ENCODE measurements at places on chromosomes 5 and 9. TPM values are rescaled to one million over a fixed set of nuclear protein-coding genes. Genes with fewer than 3 reads are reported as not detected.

- DNase-seq, result no peak
These were observed 382.7 kb upstream of the CDH10 start for GRCh38 chr5:25027526-25027925.

DNA sequence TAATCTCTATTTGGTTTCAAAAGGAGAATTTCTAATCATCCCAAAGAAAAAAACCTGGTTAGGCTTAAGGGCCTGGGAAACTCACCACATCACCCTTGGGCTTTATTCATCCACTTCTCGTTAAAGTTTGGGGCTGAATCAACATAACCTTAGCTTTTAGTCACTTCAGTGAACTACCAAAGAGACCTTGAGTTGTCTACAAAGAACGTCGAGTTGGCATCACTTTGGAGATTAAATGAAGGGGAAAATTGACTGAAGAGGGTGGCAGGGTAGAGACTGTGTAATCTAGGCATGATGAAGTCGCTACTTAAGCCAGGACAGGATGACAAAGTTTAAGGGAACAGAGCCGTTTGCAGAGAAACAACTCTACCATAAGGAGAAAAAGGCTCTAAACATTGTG lies 341.4 kb downstream of the RAB3C start:
- DNase-seq, result no peak

DNA sequence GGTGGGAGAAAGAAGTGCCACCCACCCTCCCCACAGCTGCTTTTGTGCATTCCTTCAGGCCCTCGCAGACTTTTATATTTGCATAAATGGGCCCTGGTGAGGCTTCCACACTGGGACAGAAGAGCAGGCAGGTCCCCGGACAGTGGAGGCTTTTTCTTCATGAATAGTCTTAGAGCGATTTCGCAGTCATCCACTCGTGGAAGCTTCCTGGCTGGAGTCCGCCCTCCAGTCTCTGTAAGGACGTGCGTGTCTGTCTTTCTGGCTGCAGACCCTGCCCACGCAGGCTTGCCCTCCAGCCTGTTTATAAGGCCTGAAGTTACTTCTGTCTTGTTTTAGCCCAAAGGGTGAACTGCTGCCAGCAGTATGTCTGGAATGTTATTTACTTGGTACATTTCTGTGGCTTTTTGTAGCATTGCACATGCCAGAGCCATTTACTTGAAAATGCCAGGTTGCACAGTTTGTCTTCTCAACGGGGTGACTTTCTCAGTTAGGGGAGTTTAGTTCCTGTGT lies 195.7 kb downstream of the AOPEP start:
- DNase-seq, result no peak

DNA sequence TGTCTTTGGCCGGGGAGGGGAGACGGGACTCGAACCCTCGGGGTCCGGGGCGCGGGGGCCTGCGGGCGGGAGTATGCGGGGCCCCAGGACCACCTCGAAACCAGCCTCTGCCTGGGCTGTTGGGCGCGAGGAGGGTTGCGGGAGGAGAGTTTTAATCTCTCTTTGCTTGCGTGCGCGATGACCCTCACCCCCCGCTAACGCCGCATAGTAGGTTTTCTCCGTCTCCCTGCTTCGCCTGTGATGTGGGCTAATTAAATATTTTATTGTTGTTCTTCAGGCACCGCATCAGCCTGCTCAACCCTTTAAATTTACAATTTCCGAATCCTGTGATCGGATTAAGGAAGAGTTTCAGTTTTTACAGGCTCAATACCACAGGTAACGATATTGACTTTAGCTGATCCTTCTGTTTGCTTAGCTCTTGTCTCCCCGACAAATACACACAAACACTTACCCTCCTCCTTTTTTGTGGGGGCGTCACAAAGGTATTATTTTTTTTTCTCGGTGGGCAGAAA lies 1.7 kb downstream of the TLE4 start:
- DNase-seq, result peak; percentile 74

Gene GMCL2
- not detected for total RNA-seq

Gene ANKRD55
- not detected for total RNA-seq

DNA sequence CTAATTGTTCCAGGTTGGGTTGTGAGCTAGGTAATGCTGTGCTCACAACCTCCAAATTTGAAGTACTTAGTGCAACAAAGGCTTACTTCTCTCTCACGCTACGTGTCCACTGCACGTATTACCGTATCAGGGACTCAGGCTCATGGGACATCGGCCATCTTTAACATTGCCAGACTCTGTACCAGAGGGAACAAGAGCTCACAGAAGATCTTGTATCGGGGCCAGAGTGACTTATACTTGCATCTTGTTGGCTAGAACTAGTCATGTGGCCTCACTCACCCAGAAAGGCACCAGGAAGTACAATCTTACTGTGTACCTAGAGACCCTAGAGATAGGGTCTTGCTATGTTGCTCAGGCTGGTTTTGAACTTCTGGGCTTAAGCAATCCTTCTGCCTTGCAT lies 81.1 kb upstream of the KLF9 start:
- DNase-seq, result no peak

GRCh38 chr5:172632346-172633092 lies 8.5 kb upstream of the NEURL1B start:
- DNase-seq, result no peak

DNA sequence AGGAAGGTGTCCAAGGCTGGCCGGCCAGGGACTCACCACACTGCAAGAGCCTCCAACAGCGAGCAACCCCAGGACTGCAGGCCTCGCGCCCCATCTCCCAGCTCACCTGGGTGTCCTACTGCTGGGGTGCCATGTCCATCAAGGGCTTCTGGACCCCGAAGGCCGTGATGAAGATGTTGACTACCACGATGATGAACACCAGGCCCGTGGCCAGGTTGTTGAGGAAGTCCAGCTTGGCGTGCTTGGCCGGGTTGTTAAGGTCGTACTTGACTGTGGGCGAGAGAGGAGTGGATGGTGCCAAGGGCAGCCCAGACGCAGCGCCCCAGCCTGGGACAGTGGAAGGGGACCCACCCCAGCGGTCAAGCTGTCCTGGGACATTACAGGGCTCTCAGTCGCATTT lies 9.3 kb downstream of the NINJ1 start:
- peak; percentile 20 for DNase-seq

DNA sequence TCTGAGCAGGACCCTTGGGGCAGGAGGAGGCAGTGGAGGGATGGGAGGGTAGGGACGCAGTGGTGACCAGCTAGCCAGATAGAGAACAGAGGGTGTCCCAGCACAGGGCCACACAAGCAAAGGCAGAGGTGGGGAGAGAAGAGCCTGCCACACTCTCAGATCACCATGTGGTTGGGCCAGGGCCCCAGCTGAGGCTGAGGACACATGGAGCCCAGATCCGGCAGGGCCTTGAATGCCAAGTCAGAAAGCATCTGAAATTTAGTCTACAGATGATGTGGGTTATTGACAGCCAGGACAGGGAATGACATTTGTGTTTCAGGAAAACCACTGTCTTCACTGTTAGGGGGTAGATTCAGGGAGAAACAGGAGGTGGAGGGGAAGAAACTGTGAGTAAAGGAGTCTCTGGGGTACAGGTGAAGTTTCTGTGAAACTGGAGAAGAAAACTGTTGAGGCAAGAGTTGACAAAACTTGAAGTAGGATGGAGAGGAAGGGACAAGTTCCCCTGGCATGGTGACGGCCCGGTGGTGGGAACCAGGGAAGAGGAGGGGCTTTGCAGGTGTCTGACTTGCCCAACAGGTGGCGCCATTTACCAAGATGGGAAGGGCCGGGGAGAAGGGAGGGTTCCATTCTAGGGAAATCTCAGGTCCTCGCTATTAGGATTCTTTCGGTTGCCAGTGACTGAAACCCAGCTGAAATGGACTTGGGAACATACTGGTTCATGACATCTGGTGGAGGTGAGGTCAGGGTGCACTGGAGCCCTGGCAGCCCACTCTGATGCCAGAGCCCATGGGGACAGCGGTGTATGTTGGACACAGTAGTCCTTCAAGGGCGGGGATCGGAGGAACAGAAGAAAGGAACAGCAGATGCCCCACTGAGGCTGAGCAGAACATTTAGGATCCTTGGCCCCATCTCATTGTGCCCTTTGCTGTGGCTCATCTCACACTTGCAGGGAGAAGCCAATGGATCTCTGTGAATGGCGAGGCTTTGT lies 100.1 kb downstream of the KCNIP1 start:
- peak; percentile 13 for DNase-seq

- no peak for DNase-seq
These were observed 110.9 kb downstream of the PAX5 start for GRCh38 chr9:36923025-36923625.

DNA sequence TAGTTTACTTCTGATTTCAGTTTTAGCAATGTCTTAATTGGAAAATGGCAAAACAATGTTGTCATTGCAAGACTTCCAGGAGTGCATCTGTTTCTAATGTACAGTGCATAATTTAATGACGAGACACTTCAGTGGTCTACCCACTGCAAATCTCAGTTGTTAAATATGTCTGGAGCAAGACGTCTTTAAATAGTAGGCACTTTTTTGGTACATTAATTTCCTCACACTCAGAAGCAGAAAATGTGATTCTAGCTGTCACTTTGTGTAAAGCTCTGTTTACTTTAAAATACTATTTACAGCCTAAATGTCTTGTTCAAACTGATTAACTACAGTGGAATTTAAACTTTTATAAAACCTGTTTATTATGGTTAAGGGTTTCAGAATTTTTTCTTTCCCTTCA lies 815.5 kb downstream of the TLE1 start:
- no peak for DNase-seq

DNA sequence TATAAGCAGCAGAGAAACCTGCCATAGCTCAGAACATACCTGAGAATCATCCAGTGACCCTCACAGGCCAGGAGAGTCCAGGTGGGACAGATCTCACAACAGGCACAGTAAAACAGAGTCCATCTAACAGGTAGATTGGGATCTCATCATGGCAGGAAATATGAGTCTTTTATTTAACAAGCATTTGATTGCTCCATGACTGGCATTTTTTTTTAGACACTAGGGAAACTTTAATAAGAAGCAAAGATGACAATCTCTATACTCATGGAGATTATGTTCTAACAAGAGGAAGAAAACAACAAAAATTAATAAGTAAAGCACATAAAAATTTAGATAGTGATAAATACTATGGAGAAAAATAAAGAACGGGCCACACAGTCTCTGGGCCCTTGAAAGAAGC lies 12.5 kb upstream of the PUM3 start:
- no peak for DNase-seq

GRCh38 chr5:25909163-25909562 lies 1129.2 kb downstream of the CDH9 start:
- DNase-seq, result no peak

GRCh38 chr5:140303966-140304365 lies 1.1 kb upstream of the PFDN1 start:
- no peak for DNase-seq

GRCh38 chr5:61748121-61748520 lies 416.1 kb downstream of the ZSWIM6 start:
- DNase-seq, result no peak

Gene PCDHGC4
- not detected for total RNA-seq

- DNase-seq, result peak; percentile 30
These were observed 114.3 kb upstream of the IL12B start for GRCh38 chr5:159444441-159445082.

Gene MLANA
- total RNA-seq, result not detected

- no peak for DNase-seq
These were observed 56.7 kb upstream of the ACTBL2 start for GRCh38 chr5:57539281-57539701.

DNA sequence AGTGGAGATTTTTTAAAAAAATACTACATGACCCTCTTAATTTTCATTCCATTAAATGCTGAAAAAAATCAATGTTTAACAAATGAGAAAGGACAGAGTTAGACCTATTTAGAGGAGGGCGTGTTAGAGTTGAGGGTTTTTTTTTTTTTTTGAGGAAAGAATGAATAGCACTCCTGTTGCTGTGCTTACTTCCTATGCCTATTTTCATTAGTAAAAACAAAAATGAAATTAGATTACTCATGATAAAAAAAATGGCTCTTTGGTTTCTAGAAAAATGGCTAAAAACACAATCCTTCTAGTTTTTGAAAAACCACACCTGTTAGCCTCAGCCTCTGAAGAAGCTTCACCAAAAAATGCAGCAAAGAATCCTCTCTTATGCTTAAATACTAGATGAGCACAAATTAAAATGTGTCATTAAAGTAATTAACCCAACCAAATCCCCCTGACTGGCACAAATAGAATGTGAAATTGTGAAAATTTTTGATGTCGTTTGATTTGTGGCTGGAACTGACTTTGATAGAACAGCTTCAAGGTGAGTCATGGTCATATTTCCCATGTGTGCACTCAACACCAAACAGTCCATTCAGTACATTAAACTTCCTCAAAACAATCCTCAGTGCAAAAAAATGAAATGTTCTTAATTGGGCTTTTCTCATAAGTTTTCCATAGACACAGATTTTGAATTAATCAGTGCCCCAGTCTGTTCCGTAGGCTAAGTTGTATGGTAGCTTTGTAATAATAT lies 98.0 kb downstream of the MACIR start:
- DNase-seq, result no peak

- no peak for DNase-seq
These were observed 19.6 kb upstream of the TMEM252 start for GRCh38 chr9:68560071-68560844.

- DNase-seq, result no peak
These were observed 48.2 kb downstream of the FAM240B start for GRCh38 chr9:38671748-38672147.

DNA sequence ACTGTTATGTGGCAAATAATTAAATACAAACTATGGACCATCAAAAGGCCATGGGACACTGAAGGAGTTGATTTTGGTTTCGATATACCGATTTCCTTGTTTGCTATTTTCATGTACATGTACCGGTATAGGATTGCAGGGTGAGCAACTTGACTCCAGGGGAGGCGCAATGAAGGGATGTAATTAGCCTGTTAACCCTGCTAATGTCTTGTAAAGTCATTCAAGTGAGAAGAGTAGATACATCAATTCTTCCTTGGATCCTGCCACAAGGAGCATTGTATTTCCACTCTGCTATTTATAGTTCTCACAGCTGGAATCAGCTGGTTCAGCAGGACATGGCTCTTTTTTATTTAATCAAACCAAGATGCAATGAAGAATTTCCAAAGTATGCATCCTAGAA lies 102.0 kb downstream of the STK32A start:
- no peak for DNase-seq

Gene ATP6V0E1
- 34.4 TPM for total RNA-seq

DNA sequence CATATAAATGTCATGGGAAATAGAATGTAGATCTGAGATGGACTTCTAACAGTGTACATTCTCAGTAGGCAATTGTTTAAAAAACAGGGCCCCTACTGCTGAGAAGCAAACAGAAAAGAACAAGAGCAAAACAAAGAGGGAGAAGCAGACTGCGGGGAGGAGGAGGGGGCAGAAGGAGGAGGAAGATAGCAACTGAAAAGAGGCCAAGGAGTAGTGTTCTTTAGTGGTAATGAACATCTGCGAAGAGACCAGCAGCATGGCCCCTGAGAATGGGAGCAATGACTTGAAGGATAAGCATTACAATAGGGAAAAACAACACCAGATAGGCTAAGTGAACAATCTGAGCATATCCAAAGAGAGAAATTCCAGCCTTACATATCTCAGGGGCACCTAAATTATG lies 36.8 kb downstream of the HAPLN1 start:
- DNase-seq, result no peak

DNA sequence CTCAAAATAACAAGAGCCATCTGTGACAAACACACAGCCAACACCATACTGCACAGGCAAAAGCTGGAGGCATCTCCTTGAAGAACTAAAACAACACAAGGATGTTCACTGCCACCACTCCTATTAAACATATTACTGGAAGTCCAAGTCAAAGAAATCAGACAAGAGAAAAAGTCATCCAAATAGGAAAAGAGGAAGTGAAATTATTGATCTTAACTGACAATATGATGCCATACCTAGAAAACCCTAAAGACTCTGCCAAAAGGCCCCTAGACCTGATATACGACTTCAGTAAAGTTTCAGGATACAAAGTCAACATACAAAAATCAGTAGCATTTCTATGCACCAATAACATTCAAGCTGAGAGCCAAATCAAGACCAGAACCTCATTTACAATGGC lies 30.0 kb upstream of the MACIR start:
- DNase-seq, result no peak

- DNase-seq, result no peak
These were observed 164.7 kb upstream of the IRX4 start for GRCh38 chr5:2047341-2047927.

Measured in CD8-positive, alpha-beta T cell (primary cell).